ENCODE measurements at places on chromosomes 7 and 10.

- DNase-seq: no peak
Measured at GRCh38 chr7:132546366-132547127, 29.7 kb downstream of the PLXNA4 start.

DNA sequence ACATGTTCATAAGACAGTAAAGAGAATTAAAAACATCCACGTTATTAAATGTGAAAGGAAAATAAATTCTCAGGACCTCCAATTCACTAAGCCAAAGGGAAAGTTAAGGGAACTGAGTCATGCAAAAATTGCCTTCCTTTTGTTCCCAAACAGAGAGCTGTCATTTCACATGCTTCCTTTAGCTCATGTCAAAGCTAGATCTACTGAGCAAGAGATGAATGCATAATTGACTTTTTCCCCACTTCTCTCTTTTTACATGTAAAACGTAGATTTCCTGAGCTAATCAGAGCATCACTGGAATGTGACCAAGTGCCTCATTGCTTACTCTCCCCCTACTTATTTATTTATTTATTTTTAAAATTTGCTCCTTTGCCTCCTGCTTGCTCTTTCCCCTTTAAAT lies 129.1 kb upstream of the AMPH start:
- DNase-seq: no peak

DNA sequence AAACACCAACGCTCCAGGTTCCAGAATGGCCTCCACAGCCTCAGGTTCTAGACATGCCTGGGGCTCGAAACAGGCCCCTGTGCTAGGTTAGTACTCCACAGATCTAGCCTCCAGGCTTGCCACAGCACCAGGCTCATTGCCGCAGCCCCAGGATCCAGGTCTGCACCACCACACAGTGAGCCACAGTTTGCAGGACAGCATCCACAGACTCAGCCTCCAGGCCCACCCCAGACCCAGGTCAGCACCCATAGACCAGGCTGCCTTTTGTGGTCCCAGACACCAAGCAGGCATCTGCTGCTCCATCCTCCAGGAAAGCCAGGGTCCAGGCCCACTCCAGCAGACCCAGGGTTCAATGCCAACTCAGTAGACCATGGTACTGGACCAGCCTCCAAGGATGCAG lies 132.3 kb upstream of the VSTM2A start:
- no peak for DNase-seq

DNA sequence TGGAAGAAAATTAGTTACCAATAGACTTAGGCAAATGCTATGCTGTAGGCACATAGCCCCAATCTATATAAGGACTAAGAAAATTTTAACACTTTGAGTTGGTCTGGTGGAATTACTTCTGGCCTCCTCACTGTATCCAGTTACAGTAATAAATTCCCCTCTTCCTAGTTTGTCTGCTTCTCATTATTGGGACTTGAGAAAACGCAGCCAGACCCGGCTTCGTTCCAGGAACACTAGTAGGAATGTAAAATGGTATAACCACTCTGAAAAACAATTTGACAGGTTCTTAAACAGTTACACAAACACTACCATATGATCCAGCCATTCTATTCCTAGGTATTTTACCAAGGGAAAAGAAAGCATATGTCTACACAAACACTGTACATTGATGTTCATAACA lies 150.2 kb downstream of the VPS50 start:
- DNase-seq: no peak

- no peak for DNase-seq
Measured at GRCh38 chr7:137820677-137821420, 25.9 kb downstream of the DGKI start.

DNA sequence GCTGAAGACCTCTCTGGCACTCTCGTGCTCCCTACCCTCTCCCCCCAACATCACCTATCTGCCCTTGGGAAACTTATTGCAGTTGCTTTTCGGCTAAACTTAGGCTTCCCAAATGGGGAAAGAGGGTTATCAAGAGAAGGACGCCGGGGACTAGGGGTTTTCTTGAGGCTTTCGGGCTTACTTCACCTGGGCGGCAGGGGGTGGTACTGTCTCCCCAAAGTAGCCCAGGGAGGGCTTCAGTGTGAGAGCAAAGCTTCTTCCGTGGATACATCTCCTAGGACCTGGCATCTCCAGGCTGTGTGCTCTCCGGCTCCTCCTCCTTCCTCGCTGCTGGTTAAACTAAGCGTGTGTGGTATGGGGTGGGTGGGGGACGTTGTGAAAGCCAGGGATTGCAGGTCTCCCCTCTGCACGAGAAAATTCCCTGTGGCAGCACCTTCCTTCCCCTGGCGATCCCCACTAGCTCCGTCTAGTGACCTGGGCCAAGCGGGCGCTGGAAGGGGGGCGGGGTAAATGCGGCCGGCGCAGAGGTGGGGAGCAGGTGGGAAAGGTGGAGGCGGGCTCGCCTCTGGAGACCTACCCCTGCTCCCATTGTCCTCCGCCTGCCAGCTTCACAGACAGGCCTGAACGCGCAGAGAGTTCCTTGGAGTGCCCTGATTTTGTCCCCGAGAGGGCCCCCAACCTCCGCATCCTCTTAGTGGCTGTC lies 1.1 kb downstream of the PLXDC2 start:
- DNase-seq: no peak

All from activated CD4-positive, CD25-positive, alpha-beta regulatory T cell (primary cell).